ENCODE measurements at places on chromosomes 2 and 18. TPM values are rescaled to one million over a fixed set of nuclear protein-coding genes. Genes with fewer than 3 reads are reported as not detected.

The PPM1B gene
- total RNA-seq = 25.6 TPM

The TEKT4 gene
- not detected for total RNA-seq

The SPP2 gene
- not detected for total RNA-seq

The MFSD2B gene
- not detected for total RNA-seq

The GEN1 gene
- 7.9 TPM for total RNA-seq

The GRHL1 gene
- total RNA-seq = 0.56 TPM

The SERPINB12 gene
- total RNA-seq = not detected

The CGREF1 gene
- 0.28 TPM for total RNA-seq

The OR6B3 gene
- not detected for total RNA-seq

The VAMP5 gene
- 27.8 TPM for total RNA-seq

The CNPPD1 gene
- 11.9 TPM for total RNA-seq

The RAPGEF4 gene
- total RNA-seq = 3.2 TPM

The NRBP1 gene
- total RNA-seq = 107 TPM

The FOXD4L1 gene
- not detected for total RNA-seq

The FAHD2B gene
- total RNA-seq = 7.9 TPM

The IL18RAP gene
- total RNA-seq = not detected

The EHD3 gene
- 39.8 TPM for total RNA-seq

The PROC gene
- total RNA-seq = not detected

The ALLC gene
- total RNA-seq = not detected

The GAL3ST2 gene
- total RNA-seq = not detected

The ABCG5 gene
- total RNA-seq = not detected

The TMEM247 gene
- not detected for total RNA-seq

The RTTN gene
- 19.9 TPM for total RNA-seq

The RTP5 gene
- not detected for total RNA-seq

The CCDC141 gene
- total RNA-seq = not detected

The ASTL gene
- not detected for total RNA-seq

The TDRD15 gene
- total RNA-seq = not detected

The PSMA8 gene
- not detected for total RNA-seq

The ACKR3 gene
- not detected for total RNA-seq

The RAB27B gene
- 1.3 TPM for total RNA-seq

The NCL gene
- total RNA-seq = 289 TPM

The NEB gene
- total RNA-seq = under 0.01 TPM

The FSHR gene
- not detected for total RNA-seq

The CNTNAP5 gene
- total RNA-seq = not detected

The CTAGE1 gene
- total RNA-seq = under 0.01 TPM

The ARHGEF33 gene
- 0.18 TPM for total RNA-seq

The TWIST2 gene
- 14.7 TPM for total RNA-seq

The IL1B gene
- total RNA-seq = 3.6 TPM

The SLC9A4 gene
- not detected for total RNA-seq

The VSNL1 gene
- total RNA-seq = 0.28 TPM

The ABHD1 gene
- not detected for total RNA-seq

The PLGLB1 gene
- total RNA-seq = 0.28 TPM

The PLCD4 gene
- 2.0 TPM for total RNA-seq

The CD8A gene
- not detected for total RNA-seq

The STAT4 gene
- total RNA-seq = 0.28 TPM

Data from IMR-90 (cell line).